NCI-H1417 (cell line): ENCODE measurements at places on chromosomes 12 and 14.

DNA sequence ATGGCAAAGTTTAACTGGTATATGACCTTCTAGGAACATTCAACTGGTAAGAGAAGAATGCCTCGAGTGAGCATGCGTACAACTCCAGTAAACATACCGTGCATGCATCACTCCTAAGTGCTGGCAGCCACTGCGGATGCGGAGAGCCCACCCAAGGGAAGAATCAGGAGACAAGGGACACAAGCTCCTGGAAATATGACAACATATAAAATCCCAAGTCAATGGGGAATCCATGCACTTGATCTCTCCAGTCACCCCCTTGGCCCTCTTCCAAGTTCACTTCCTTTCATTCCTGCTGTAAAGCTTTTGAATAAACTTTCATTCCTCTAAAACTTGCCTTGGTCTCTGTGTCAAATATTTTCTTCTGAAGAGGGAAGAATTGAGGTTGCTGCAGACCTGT lies 168.7 kb upstream of the TMCC3 start:
- DNase-seq: no peak

GRCh38 chr14:32296366-32296765 lies 32.7 kb upstream of the AKAP6 start:
- no peak for DNase-seq

GRCh38 chr14:51554953-51555352 lies 96.8 kb upstream of the FRMD6 start:
- DNase-seq: peak; percentile 9

DNA sequence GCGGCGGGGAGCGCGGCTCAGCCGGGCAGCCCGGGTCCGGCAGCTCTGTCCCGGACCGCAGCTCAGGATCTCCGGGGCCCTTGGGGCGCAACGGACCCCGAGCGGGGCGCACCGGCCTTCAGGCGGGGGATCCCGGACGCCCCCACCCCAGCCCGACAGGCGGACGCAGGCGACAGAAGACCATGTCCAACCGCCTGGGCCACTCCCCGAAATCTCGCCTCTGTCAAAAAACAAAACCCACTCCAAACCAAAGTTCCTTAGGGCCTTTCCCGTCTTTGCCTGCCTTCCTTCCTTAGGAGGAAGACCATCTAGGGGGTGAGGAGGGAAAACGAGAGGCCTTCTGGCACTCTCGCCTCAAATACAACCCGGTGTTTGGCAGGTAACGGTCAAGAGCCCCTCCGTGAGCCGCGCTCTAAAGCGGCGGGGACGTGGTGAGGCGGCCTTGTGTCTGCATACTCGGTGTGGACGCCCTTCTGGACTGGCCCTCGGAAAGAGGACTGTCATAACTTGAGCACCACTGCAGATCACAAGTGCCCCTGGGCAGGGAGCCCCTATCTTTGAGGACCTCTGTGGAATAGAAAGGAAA lies 604 bp downstream of the HCFC2 start:
- peak; percentile 60 for DNase-seq

- no peak for DNase-seq
These were observed 7.0 kb downstream of the VCPKMT start for GRCh38 chr14:50109342-50109741.

DNA sequence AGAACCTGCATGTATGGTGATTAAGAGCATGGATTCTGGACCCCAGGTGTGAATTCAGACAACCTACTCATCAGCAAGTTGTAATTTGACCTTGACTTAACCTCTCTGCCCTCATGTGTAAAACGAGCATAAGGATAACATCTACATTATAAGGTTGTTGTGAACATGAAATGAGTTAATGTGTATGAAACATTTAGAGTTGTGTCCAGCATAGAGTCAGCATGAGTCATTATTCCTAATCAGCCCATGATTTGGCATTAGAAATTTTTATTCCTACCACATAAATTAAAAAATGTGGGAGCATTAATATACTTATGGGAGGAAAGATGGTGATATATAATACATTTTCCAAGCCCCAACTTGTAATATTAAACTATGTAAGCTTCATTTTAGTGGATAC lies 95.9 kb upstream of the DDHD1 start:
- no peak for DNase-seq

- no peak for DNase-seq
These were observed 20.8 kb downstream of the BCAT1 start for GRCh38 chr12:24928131-24928530.

GRCh38 chr12:12903642-12904609 lies 12.6 kb downstream of the GPRC5A start:
- peak; percentile 11 for DNase-seq

GRCh38 chr12:2856051-2856450 lies 788 bp downstream of the TEX52 start:
- no peak for DNase-seq

DNA sequence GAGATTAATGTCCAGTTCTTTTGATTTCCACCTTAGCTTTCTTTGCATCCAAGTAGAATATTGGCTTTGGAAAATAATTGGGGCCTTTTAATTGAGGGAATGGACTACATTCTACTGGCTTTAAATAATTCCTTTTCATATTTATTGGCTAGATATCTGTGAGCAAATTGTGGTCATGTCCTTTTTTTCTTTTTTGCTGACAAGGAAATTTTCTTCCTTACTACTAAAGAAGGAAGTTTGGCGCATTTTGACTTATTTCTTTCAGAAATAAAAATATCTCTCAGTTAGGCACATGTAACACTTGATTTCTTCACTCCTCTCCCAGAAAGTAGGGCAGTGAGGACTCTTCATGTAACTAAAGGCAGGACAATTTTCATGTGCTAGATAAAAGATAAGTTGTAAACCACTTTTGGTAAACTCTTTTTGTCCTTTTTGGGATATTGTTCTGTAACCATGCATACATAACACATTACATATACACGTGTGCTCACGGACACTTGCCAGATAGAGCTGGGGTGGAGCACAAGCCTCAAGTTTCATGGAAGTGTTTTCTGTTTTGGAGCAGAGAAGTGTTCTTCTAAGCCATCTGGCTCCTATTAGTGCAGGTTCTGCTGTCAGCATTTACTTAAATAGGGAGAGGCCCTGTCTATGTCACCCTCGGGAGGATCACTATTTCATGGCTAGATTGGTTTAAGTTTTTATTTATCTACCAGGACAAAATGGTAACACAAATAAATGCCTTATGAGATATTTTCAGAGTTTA lies 85.1 kb upstream of the LRIG3 start:
- DNase-seq: no peak

GRCh38 chr12:89364058-89364457 lies 11.8 kb upstream of the DUSP6 start:
- no peak for DNase-seq

GRCh38 chr14:36773136-36773540 lies 111.5 kb downstream of the PAX9 start:
- DNase-seq: no peak

DNA sequence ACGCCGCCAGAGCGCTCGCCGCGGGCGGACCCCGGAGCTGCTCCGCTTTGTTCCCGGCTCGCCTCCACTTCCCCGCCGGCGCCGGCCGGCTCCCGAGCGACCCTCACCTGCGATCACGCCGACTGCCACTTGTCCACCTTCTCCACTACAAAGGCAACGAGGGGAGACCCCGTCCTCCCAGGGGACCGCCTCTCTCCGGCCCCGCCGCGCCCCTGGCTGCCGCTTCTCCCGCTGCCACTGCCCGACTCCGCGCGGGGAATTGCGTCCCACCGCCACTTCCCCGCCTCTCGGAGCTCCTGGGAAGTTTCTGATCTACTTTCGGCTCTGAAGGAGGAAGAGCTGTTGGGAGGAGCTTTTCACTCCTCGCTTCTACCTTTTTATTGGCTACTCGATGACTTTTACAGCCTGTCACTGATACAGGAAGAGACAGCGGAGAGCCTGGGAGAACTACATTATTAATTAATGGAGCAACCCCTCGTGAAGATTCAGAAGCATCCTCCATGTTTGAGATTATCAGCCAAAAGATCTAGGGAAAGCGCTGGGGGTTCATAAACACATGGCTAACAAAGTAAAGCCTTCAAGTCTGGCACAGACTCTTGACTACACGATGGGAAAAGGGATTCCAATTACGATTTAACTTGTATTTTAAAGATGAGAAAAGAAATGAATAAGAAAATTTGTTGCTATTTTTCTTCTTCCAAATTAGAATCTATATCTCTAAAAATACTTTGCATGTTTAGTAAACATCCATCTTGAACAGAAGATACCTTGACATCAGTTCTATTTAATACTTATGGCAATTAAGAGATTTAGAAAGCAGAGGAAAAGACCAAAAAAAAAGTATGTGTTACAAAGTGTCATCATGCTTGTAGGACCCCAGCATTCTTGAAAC lies at the start of gene BAZ1A:
BAZ1A (minus strand) TSS at position 330 of the 892 bp plus-strand sequence. CDS start 756 bp downstream, outside the sequence.
- peak; percentile 85 for DNase-seq

DNA sequence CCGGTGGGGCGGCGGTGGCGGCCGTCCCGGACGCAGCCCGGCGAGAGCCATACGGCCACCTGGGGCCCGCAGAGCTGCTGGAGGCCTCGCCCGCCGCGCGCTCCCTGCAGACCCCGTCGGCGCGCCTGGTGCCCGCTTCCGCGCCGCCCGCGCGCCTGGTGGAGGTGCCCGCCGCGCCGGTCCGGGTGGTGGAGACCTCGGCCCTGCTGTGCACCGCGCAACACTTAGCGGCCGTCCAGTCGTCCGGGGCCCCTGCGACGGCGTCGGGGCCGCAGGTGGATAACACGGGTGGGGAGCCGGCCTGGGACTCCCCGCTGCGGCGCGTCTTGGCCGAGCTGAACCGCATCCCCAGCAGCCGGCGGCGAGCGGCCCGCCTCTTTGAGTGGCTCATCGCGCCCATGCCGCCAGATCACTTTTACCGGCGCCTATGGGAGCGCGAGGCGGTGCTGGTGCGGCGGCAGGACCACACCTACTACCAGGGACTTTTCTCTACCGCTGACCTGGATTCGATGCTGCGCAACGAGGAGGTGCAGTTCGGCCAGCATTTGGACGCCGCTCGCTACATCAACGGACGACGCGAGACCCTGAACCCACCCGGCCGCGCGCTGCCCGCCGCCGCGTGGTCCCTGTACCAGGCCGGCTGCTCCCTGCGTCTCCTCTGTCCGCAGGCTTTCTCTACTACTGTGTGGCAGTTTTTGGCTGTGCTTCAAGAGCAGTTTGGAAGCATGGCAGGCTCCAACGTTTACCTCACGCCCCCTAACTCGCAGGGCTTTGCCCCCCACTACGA lies 716 bp downstream of the RIOX1 start:
- DNase-seq: peak; percentile 85

DNA sequence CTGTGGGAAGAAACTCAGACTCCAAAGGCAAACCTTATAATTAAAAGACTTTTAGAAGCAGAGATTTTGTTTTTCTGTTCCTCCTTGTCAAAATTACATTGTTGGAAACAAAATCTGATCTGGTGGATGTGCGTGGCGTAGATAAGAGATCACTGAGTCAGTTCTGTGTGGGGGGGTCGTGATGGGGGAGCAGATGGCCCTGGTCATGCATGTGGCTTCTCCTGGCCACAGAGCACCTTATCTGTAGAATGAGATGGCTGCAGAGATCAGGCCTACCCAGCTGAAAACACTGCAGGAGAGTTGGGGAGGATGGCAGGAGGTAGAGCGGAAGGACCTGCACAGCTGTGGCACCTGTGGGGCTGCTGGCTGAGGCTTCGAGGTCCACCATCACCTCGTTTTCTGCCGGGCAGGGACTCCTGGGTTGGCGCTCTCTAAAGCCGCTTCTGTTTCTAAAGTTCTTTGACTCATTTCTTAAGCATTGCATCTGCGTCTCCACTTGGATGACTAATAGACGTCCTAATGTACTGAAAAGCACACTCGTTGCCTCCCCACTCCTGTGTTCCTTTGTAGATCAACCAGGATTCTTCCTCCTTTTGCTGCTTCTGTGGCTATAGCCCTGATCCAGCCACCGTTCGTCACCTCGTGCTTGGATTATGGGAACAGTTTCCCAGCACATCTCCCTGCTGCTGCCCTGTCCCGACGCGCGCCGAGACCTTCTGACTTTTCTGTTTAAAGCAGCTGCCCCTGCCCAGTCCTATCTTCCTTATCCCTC lies 93.4 kb downstream of the TSPAN9 start:
- no peak for DNase-seq

- DNase-seq: no peak
These were observed 3.9 kb downstream of the CD163 start for GRCh38 chr12:7499636-7500035.

GRCh38 chr12:120739821-120740613 lies 14.4 kb downstream of the ACADS start:
- DNase-seq: no peak

DNA sequence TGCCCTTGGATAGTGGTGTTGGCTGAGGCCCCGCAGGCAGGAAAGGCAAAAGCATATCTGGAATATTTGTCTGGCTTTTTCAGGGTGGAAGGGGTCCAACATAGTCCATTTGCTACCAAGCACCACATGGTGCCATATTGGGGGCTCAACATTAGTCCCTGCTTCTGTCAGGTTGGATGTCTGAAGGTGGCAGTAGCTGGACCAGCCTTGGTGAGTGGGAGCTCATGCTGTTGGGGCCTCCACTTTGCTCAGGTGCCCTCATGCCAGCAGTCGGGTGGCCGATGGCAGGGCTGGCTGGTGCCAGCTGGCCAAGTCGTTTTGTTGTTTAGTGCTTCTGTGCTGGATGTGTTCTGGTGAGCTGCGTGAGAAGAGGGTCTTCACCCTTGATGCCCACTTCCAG lies 135.3 kb downstream of the PAPOLA start:
- DNase-seq: no peak

DNA sequence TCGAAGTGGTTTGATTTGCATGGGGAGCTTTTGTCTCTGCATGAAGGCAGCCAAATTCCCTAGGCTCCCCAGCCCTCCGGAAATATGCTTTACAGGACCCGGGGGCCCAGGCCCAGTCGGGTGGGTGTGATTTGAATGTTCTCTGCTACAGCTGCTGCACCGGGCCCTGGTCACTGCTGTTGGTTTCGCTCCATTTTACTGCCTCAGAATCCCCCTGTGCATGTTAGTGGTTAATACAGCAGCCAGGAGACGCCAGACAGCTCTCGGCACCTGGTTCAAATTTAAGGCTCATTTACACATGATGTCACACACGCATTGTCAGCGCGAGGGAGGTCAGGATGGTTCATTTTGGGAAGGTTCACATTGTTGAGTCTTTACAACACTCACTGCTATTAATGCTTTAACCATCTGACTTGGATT lies 99.6 kb downstream of the SLC38A6 start:
- no peak for DNase-seq

DNA sequence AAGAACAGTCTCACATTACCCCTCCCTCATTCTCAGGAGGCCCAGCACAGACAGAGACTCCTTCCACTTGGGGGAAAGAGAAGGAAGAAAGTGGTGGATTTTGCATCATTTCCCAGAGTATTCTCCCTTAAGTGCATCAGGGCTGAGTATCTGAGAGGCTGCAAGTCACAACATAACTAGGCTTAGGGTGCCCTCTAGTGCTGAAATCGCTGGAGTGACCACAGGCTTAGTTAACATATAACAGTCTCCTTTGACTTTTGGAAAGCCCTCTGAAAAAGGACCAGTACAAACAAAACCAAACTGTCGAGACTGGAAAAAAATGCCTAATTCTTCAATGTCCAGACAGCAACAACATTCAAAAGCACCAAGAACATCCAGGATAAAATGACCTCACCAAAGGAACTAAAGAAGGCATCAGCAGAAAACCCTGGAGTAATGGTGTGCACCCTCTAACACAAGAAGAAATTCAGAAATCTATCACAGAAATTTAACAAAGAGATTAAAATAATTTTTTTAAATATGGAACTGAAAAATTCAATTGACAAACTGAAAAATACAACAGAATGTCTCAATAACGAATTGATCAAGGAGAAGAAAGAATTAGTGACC lies 412.3 kb downstream of the RPS29 start:
- peak; percentile 84 for DNase-seq

GRCh38 chr12:125079648-125080645 lies 14.7 kb downstream of the AACS start:
- no peak for DNase-seq

- no peak for DNase-seq
These were observed 25.6 kb upstream of the DBX2 start for GRCh38 chr12:45076417-45077026.

- no peak for DNase-seq
These were observed 21.7 kb downstream of the RACGAP1 start for GRCh38 chr12:50003595-50003994.
